ENCODE measurements at places on chromosomes 13 and 19.

GRCh38 chr19:45008552-45008951 is 7.3 kb downstream of the RELB start:
- DNase-seq = no peak

DNA sequence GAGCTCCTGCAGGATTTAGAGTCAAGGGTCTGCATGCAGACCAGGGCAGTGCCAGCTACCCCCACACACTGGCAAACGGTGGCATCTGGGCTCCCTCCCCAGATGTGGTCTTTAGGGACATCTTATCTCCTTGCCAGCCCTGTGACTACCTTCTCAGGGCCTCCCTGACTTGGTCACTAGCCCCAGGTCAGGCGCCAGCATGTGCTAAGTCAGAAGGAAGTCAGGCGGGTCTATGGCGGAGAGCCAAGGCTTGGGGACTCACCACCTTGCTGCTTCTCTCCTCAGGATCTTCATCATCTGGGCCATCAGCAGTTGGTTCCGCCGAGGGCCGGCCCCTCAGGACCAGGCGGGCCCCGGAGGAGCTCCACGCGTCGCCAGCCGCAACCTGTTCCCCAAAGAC is 17.6 kb downstream of the CLPTM1 start:
- no peak for DNase-seq

GRCh38 chr13:40070357-40070756 is 414.9 kb downstream of the COG6 start:
- no peak for DNase-seq

GRCh38 chr13:74867460-74867859 is 614.5 kb downstream of the TBC1D4 start:
- DNase-seq = no peak

- no peak for DNase-seq
These were observed 2.8 kb downstream of the S1PR5 start for GRCh38 chr19:10514211-10515145.

GRCh38 chr13:27658546-27658945 is 36.9 kb downstream of the POLR1D start:
- DNase-seq = no peak

DNA sequence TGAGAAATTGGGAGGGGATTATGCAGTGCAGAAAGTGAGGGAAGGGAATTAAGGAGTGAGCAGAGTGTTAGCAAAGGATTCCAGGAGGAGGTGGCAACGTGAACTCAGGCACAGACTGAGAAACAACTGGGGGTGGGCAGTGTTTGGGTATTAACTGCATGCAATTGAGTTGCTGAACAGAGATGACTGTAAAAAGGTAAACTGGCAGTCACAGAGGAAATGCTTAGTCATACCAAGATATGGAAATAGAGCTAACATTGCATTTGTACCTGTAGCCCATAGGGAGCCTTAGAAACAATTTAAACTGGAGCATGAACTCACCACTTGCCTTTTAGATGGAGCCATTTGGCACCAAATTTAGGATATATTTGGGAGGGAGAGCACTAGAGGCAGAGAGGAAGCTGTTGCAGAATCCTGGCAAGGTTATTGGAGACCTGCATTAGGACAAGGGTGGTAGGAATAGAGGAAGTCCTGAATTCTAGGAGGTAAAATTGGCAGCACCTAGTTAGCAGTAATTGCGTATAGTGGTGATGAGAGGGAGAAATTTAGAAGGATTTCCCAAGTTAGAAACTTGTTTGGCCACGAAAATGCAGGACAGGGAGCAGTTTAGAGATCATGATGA is 100.6 kb upstream of the FRY start:
- no peak for DNase-seq

- no peak for DNase-seq
These were observed 60.4 kb downstream of the COL4A1 start for GRCh38 chr13:110246530-110246929.

GRCh38 chr13:90336507-90336906 is 1011.0 kb upstream of the MIR17HG start:
- no peak for DNase-seq

- DNase-seq = no peak
These were observed 106.5 kb upstream of the SGCG start for GRCh38 chr13:23074075-23074828.

Measured in foreskin melanocyte (primary cell).